NCI-H69 (cell line): ENCODE measurements at places on chromosomes 5 and 9.

- no peak for DNase-seq
Measured at GRCh38 chr5:148816357-148816756, 10.1 kb upstream of the ADRB2 start.

GRCh38 chr5:10712574-10713366, 48.3 kb downstream of the DAP start:
- no peak for DNase-seq

GRCh38 chr5:53560028-53560427, 411 bp upstream of the NDUFS4 start:
- peak; percentile 39 for DNase-seq

DNA sequence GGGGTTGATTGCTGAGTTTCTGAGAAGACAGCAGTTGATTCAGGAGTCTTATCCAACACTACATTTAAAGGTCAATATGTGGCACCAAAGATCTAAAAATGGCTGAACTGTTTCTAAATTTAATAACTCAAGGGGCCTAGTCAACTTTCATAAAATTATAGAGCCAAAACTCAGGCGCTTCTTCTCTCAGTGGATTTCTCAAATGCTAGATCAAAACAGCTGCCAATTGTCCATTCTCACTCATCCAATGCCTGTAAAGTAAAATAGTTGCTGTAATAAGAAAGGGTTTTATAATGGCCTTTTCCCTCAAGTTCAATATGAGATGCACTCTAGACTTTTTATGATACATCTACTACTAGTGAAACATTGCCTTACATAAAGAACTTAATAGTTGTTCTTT, 26.5 kb downstream of the ADAMTSL1 start:
- DNase-seq = no peak

GRCh38 chr9:20579524-20580314, 42.6 kb downstream of the MLLT3 start:
- no peak for DNase-seq

GRCh38 chr9:95835393-95835792, 40.1 kb upstream of the ERCC6L2 start:
- DNase-seq = no peak

DNA sequence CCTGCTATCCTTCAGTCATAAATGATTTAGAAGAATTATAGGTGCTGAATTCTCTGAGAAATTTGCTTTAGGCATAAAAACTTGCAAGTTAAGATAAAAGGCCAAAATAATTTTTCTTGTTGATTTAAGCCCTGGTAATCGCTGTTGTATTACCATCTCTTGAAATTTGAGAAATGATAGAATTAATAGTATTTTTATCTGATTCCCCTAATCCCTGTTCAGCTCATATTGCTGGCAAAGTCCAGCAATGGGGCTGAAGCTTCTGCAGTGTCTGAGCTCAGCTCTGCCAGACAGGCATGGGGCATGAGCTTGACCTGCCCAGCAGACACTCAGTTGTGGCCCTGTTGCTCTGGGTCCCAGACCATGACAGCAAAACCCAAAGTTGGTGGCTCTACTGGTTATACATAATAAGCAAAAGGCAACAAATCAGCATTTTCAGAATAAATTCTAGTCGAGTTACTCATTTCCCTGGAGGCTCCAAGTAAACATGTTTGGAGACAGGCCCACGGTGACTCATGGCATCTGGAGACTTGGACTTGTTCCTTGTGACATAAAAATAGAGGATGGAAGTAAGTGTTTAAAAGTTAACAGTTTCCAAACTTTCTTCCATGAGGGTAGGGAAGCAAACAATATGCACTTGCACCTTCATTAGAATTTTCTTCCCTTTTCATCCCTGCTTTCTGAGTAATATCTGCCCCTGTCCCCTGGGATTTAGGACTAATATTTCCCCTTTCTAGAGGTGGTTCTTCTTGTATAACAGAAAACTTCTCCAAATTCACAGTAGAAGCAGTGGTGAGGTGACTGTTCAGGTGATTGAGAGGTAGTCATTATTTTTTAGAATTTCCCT, 60.2 kb upstream of the SLC2A8 start:
- DNase-seq = no peak

- no peak for DNase-seq
Measured at GRCh38 chr9:15221746-15222145, 85.3 kb downstream of the TTC39B start.

DNA sequence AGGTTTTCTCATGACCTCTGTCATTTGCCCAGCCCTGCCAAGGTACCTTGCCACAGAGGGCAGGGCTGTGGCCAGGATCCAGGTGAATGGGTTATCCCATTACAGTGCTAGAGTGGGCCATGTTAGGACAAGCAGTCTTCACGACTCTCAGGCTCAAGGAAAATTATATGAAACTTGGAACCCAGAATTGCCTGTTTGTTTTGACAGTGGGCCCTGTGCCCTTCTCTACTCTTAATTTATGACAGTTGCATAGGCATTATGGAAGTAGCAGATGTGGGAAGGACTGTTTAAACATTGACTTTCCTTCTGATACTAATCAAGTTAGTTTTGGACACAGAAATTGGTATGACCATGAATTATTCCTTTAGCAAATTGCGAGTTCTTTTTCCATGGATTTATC, 41.7 kb downstream of the ITGA2 start:
- DNase-seq = peak; percentile 69

GRCh38 chr9:137602661-137603060, 2.8 kb upstream of the ARRDC1 start:
- peak; percentile 59 for DNase-seq

DNA sequence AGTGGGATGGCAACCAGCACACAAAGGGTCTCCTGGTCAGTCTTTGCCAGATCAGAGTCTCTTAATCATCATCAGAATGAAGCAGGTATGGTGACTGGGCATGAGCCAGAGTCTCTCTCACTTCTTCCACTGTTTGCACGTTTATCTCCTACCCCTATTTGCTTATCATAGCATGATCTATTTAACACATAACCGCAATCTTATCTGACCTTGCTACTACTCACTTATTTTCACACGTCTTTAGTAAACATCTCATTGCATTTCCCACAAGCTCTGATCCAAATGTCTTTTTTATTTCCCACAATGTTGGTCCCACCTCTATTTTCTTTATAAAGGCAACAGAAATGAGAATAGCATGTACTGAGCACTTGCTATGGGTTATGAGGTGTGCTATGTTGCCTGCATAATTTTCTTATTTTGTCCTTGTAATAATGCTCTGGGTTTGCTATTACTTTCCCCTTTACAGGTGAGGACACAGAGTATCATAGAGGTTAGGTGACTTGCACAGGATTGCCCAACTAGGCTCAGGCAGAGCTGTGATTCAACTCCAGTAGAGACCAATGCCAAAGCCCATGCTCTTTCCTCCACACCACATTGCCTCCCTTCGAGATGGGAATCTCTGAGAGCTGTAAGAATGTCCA, 39.7 kb upstream of the IL7R start:
- no peak for DNase-seq

DNA sequence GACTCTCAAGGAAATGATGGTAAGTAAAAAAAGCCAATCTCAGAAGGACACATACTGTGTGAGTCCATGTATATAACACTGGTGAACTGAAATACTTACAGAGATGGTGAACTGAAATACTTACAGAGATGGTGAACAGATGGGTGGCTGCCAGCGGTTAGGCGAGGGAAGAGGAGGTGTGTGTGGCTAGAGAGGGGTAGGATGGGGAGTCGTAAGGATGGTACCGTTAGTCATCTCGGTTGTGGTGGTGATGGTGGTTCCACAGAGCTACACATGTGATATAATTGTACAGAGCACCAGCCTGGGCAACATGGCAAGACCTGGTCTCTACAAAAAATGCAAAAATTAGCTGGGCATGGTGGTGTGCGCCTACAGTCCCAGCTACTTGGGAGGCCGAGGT, 113.6 kb upstream of the RAPGEF1 start:
- DNase-seq = no peak

DNA sequence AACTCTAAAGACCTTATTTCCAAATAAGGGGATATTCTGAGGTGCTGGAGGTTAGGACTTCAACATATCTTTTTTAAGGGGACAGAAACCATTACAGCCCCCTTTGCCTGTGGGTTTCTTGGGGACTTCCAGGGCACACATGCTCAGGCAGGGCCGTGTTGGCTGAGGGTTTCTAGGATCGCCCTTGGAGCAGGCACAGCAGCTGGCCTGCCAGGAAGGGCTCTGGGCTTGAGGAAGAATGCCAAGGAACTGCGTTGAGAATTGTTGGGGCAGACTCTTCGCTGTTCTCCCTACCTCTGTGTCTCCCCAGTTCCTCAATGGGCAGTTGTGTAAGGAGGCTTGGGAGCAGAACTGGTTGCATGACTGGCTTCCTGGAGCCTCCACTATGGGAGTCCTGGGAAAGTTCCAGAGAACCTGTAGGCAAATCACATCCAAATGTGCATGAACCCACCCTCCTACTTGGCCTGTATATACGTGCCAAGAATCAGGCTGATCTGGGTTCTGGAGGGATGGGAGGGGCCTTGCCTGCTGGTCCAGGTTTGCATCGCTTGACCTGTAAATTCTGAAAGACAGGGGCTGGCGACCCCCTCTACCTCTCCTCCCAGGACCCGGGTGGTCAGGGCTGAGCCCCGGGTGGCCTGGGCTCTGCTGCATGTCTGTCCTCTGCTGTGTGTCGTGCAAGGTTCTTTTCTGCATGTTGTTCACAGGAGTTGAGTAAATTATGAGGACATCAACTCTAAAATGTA, 65.5 kb downstream of the HSPA4 start:
- DNase-seq = no peak

GRCh38 chr5:95262933-95263660, 21.8 kb downstream of the MCTP1 start:
- no peak for DNase-seq

DNA sequence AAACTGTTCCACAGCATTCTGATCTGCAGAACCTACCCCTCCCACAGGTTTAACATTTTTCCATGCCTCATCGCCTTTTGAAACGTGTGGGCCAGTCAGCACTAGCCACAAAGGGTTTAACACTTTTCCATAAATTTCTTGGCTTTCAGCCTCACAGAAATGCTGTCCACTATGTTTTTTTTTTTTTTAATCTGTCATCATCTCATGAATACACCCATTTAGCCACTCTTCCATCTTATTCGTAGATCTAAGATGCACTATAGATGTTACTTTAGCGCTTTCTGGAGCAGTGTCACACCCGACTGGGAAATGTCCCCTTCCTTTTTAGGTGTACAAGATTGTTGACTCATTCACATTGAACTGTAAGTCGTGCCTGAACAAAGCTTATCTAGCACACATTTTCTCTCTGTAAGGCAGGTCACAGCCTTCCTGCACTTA, 62.3 kb downstream of the GCNT1 start:
- peak; percentile 84 for DNase-seq

DNA sequence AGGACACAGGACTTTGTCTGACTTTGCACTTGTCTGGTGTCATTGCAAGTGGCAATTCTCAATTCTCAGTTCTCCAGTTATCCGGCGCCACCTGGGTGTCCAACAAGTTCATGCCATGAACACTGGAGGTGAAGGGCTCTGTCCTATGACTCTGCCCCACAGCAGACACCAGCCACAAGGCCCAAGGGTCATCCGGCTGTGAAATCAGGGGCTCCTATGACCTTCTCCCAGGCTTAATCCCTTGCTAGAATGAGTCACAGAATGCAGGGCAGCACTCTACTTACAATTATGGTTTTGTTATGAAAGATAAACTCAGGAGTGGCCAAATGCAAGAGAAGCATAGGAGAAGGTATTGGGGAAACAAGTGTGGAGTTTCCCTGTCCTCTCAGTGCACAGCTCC, 392.0 kb downstream of the GADD45G start:
- DNase-seq = peak; percentile 38

DNA sequence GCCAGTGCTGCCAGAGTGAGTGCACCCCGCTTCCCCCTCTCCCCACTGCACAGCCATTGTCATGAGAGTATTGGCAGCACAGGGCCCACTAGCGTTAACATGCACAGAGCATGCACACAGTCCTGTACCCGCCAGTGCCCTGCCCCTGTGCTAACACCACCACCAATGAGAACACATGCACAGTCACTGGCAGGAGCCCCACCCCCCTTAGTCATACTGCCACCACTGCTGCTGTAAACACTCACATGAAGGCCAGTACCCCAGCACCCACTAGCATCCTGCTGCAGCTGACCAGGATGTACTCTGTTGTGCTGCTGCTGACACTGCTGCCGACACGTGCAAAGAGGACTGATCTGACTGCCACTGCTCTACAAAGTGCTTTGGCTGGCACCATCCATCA, 19.5 kb upstream of the RANBP6 start:
- peak; percentile 43 for DNase-seq

DNA sequence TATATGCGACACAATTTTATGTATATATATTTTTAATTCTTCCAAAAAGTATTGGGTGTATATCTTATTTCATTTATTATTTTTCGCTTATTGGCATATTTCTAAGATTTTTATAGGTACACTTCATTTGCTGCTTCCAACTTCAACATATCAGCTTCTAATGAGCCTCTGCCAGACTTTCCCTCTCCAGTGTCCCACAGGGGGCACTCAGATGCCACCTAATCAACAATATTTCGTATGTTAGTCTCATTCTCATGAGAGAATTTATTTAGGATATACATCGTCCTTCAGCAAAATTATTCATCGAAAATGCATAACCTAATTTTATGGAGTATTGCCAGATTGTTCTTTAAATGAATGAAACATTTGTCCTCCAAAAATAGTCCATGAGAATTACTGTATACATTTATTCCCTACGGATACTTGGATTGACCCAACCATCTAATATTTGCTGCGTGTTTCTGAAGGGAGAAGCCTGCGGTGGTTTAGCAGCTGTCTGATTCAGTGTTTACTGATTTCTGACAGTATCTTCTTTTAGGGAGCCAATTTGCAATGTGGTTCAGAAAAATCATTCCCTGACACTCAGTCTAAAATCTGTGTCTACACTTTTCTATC, 100.6 kb upstream of the SELENOP start:
- DNase-seq = peak; percentile 8

GRCh38 chr5:81830596-81830995, 79.7 kb upstream of the SSBP2 start:
- no peak for DNase-seq

DNA sequence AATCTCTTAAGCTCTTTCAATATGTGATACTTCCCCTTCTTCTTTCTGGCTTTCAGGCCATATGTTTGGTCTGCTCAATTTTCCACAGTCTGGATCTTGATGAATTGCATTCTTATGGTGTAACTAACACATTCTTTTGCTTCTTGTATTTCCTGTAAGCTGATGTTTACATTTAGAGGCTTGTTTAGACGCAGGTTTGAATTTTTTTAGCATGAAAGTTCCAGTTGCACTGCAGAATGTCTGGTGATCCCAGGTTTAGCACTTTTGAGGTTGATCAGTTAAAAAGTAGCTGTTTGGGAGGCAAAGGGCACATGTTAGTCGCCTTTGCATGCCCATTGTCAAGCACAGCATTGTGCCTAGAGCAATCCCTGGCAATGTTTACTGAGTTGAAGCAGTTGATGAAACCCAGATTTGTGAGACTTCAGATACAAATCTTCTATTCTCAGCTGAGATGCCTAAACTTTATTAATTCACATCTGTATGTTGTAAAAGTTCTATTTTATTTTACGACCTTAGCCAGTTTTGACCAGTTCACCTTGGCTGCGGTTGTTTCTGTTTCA, 59.6 kb upstream of the SPATA31C2 start:
- DNase-seq = no peak
